NCI-H1048 (cell line): ENCODE measurements at places on chromosomes 1 and 21.

GRCh38 chr1:159009704-159010361 lies at the start of gene IFI16:
Gene IFI16, plus strand, starts transcription at chr1:159009907. Its CDS starts 4,774 bp downstream, at chr1:159014681.
- no peak for DNase-seq

DNA sequence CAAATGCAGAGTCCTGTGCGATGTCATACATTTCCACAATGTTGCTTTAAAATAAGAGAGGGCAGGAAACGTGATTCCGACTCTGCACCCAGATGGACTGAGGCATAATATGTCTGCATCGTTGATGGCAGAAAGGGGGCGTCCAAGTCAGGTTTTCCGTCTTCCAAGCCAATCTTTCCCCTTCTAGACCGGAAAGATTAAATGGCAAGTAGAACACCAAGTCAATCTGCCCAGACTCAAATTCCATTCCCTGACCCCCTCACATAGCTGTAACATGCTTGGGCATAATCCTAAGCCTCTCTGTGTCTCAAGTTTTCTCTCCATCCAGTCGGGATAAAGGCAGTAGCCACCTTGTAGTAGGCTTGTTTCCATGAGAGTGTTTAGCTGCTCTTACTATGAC lies 14.4 kb downstream of the PCP4 start:
- no peak for DNase-seq

DNA sequence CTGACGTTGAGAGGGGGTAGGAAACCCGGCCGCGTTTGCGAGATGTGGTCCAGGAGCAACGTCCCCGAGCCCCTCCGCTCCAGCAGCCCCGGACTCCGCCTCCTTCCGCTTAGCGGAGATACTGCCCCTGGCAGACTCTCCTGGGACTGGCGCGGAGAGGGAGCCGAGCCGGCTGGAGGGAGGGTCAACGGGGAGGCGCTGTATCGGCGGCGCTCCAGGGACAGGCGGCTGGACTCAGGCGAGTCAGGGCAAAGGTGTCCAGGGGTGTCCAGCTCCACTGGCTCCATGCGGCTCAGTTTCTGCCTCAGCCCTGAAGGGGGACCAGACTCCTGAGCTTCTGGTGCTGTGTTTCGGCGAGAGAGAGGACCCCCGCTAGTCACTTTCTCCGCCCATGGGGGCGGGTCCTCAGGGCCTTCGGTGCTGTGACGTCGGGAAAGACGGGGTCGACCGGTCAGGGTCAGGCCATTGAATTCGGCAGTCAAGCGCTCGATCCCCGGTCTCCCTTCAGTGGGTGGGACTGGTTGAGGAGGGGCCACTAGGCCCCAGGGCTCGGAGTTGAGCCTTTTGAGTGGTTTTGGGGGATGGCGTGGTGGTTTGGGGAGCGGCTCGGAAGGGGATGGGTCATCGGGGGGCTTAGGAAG lies 2.8 kb upstream of the LIX1L start:
- no peak for DNase-seq

DNA sequence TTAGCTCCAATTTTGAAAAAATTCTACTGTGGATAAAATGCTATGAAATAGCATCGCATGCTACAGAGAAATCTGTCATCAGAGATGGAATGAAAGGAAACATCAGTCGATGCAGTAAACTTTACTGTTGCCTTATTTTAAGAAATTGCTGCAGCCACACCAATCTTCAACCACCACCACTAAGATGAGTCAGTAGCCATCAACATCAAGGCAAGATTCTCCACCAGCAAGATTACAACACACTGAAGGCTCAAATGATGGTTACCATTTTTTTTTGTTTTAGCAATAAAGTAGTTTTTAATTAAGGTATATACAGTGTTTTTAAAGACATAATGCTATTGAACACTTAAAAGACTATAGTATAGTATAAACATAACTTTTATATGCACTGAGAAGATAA lies 95.6 kb upstream of the JUN start:
- no peak for DNase-seq

- DNase-seq: no peak
Measured at GRCh38 chr1:61356995-61357394, 274.6 kb downstream of the NFIA start.

GRCh38 chr1:98921817-98922216 lies 82.8 kb downstream of the PLPPR5 start:
- DNase-seq: no peak

DNA sequence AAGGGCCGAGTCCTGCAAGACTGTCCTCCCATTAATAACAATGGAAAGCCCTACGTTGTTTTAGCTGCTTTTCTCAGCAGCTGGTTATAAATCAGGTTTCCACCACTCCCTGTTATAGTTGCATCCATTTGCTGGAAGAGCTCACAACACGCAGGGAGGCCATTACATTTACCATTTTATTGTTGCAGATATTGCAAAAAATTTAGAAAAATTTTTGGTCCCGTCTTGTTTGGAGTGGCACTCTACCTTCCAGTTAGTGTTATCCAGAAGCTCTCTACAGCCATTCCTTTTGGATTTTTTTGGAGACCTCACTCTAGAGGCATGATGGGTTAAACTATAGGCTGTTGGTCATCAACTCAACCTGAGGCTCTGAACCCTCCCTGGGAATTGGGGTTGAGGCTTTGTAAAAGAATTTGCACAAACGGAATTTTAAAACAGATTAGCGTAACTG lies 1532.1 kb upstream of the TPTE start:
- DNase-seq: peak; percentile 79

- DNase-seq: peak; percentile 99
Measured at GRCh38 chr1:210232511-210233215, at the start of gene SERTAD4. Gene SERTAD4, plus strand, starts transcription at chr1:210232796. Its CDS starts 5,165 bp downstream, at chr1:210237961.

DNA sequence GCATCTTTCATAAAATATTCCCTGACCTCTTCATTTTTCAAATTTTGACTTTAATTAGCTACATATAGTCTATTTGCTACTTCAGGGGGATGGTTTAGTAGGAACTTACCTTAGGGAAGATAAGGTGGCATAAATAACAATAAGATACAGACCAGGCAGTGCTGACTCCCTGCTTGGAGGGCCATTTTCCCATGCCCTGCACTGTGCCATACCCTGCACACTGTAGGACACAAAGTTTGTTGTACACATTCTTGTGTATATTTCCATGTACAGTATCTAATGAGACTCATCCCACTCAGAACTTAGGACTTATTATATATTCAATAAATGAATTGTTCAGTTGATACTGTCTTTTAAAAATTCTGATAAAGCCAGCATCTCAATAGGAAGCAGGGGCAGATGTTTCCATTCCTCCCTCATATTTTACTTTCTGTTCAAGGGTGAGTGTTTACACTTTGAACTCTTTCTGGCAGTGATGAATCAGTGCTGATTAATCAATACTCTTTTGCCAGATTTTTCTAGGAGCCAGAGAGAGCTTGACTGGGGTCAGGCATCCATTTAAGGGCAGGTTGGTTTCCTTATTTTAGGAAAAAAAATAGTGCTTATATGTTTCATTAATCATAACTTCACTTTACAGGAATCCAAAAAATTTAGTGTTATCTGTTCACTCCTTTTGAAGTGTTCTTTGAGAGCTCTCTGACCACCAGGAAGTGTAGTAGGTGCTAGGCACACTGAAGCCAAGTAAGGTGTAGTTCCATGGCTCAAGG lies 30.6 kb downstream of the MPZL1 start:
- no peak for DNase-seq

DNA sequence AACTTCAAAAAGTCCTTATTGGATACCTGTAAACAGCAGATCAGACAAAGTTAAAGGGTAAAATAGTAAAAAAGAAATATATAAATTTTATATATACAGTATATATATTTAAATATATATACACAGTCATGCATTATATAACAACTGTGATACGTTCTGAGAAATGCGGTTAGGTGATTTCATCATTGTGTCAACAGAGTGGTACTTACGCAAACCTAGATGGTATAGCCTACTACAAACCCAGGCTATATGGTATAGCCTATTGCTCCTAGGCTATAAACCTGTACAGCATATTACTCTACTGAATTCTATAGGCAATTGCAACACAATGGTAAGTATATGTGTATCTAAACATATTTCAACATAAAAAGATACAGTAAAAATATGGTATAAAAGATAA lies 222.7 kb downstream of the NUF2 start:
- no peak for DNase-seq

DNA sequence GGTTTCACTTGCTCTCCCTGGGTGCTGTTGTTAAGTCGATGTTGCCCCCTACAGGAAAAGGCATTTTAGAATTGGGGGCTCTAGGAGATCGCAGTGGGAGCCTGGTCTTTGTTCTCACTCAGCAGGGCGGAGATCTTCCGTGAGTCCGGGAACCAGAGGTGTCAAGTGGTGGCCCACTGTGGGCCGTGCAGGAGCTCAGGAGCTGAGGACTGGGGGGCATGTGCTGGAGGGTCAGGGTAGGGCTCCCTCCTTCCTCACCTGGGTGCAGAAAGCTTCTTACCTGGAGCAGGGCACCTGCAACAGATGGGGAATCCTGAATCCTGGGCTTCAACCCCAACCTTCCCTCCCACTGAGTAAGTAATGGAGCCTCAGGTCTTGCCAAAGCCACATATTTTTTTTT lies 392.7 kb downstream of the NPHP4 start:
- DNase-seq: no peak

GRCh38 chr1:201171063-201172036 lies 17.1 kb upstream of the TMEM9 start:
- DNase-seq: peak; percentile 35

- no peak for DNase-seq
Measured at GRCh38 chr21:38741092-38741949, 64.4 kb upstream of the ETS2 start.

- DNase-seq: no peak
Measured at GRCh38 chr1:164635803-164636731, 77.1 kb downstream of the PBX1 start.

DNA sequence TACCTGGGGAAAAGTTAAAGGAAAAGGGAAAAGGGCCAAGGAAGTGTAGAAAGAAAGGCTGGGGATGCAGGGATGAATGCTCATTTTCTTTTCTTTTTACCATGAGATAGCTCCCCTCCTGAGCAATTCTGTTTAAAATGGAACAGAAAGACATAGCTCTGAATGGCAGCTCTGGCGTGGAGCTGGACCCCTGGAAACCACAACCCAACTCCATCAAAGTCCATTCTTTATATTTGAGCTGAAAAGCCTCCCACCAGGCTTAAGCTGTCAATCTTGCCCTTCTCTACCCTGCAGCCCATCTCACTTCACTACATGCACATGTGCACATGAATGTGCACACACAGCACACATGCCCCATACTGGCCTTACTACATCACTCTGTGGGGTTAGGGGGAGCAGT lies 69.2 kb downstream of the TNR start:
- DNase-seq: no peak

GRCh38 chr1:98054786-98055185 lies 134.0 kb upstream of the DPYD start:
- no peak for DNase-seq

DNA sequence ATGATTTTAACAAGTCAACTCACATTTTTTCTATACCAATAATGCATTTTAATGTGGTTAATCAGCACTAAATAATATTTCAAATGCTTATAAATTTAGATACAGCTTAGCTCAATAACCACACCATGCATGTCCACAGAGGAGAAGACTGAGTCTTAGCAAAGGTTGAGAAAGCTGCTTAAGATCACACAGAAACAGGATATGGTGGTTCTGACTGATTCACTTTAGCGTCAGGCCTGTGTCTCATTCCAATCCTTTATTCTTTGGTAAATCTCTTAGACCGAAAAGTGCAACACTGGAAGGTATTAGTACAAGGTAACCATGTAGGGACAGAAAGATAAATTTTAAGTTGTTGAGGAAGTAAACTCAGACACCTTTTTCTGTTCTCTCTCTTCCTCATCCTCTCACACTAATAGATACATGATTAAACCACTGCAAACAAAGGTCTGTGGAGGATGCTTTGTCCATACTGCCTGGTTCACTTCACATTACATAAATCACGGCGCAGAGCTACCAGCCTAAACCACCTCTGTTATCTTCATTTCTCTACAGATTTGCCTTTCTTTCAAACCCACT lies 139.0 kb downstream of the DPYD start:
- no peak for DNase-seq

DNA sequence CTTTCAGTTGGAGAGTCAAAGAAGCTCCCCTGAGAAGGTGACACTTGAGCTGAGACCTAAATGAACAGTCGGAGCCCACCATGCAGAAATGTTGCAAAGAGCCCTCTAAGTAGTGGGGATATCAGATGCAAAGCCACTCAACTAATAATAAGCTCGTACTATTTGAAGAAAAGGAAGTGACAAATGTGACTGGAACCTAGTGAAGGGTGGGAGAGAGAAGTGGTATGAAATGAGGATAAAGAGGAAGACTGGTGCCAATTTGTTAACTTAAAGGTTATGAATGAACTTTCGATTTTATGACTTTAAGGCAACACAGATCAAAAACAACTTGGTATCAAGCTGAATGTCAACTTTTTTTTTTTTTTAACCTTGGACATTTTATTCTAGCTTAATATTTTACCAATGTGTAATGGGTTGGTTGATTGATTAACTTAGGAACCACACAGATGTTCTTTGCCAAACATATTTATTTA lies 14.7 kb downstream of the LYPLAL1 start:
- no peak for DNase-seq

GRCh38 chr1:236280438-236281197 lies 1.1 kb downstream of the ERO1B start:
- no peak for DNase-seq

GRCh38 chr1:157448636-157449035 lies 103.7 kb downstream of the FCRL5 start:
- no peak for DNase-seq

GRCh38 chr1:21379571-21379970 lies 60.4 kb upstream of the NBPF3 start:
- no peak for DNase-seq

GRCh38 chr1:244968471-244968871 lies 104.1 kb upstream of the HNRNPU start:
- no peak for DNase-seq

GRCh38 chr1:51532853-51533252 lies 13.8 kb upstream of the EPS15 start:
- DNase-seq: no peak

GRCh38 chr1:53321776-53322602 lies 5.9 kb downstream of the LRP8 start:
- no peak for DNase-seq

DNA sequence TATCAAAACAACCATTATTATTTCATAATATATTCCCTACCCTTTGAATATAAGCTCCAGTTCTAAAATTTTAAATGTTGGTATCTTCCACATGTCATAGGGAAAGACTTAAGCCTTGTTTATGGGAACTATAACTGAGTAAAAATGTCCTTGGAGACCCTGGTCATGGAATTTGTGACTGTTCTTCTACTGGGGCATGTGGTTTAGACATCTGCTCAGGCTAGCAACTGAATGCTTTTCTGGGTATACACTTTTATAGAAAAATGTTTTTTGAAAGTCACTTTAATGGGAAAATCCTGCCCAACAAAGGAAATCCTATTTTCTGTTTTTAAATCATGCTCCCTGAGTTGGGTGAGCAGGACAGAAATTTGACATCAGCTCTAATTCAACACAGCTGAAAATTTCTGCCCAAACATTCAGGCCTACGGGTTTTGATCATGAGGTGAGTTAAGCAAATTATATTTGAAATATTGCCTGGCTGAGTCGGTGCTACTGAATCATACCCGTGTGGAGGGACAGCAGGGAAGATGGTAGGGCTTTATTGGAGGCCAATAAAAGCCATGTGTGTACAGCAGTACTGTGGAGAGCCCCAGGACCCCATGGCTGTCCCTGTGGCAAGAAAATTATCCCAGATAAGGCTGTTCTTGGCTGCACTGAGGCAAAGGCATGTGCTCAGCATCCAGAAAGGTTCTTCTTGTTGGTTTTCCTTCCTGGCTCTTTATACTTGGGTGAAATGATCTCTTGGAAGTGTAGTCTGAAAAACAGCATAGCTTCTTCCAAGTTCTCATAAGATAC lies 391.8 kb downstream of the DISC1 start:
- DNase-seq: no peak

- DNase-seq: no peak
Measured at GRCh38 chr21:38147391-38147790, 109.4 kb upstream of the KCNJ15 start.
